ENCODE measurements at places on chromosomes 16 and 17.
A peak's percentile ranks its signal among the peaks of the same experiment; 100 is the strongest.

DNA sequence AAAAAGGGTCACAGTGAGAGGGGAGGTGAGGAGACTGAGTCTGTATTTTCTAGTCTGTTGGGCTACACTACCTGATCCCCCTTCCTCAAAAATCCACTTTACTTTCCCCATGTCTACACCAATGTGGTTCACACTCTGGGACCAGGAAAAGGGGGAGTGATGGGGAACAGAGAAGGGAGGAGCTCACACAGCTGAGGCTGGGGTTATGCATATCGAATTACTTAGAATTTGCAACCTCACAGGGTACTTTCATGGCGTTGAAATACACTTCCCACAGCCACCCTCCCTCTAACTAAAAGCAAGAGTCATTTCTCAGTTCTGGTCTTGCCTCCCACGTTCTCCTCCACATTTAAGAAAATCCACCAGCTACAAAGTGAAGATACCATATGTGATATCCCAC is 14.1 kb downstream of the MAPT start:
- DNase-seq: no peak

GRCh38 chr17:69447726-69448125 is 33.2 kb downstream of the MAP2K6 start:
- DNase-seq: no peak

- no peak for DNase-seq
Measured at GRCh38 chr16:87086156-87086555, 231.0 kb downstream of the C16orf95 start.

- DNase-seq: no peak
Measured at GRCh38 chr16:23279721-23280153, 22.4 kb upstream of the SCNN1B start.

- no peak for DNase-seq
Measured at GRCh38 chr16:6857575-6857974, 475.1 kb upstream of the RBFOX1 start.

GRCh38 chr16:970386-970765 is 408 bp downstream of the LMF1 start:
- no peak for DNase-seq

DNA sequence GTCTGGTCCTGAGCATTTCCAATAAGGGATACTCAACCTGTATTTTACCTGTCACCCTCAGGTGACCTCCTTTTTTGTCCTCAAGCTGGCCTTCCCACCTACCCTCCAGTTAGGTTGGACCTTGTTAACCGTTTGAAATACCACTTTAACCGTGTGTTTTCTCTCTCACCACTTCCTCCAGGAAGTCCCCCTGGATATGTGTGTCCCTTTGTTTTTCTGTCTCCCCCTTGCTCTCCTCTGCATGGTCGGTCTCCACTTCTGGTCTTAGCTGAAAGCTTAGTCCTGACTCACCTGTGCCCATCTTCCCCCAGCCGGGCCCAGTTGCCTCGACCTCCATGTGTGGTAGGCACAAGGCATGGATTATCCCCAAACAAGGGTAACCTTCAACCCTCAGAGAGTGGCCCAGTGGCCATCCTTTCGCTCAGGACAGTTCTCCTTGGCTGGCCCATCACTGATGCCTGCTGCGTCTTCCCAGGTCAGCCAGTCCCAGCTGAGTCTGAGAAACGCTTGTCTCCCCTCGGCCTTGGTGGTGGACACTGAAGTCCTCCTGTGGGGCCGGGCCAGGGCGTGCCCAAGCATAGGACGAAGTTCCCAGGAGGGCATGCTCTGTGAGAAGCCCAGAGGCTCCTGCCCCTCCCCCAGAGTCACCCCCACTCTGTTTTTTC is 20.0 kb downstream of the LASP1 start:
- DNase-seq: no peak

DNA sequence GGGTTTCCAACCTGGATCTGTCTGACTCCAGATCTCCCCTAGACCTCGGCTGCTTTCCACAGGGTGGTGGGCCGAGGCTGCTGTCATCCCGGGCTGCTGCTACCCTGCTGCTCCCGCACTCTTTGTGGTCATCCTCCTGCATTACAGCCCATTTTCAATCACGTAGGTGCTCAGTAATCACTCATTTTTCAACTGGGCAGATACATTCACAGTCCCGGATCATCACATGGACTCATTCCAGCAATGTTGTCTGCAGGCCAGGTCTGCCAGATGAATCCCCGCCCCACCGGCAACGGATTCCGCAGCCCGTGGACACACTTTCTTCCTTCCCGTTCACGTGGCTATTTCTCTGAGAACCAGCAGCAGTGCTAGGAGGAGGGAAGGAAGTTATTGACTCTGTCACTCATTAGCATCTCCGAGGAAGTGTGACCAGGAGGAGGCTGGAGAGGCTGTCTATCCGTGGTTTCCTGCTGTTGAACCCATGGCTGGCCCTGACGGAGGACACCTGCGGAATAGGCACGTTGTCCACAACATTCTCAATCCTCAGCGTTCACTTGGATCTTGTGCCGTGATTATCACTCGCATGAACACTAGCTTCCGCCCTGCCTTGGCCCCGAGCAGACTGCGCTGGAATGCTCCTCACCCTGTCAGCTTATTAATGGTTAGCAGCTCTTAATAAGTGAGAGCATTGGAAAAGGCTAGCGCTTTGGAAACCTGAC is 14.7 kb upstream of the ZCCHC14 start:
- DNase-seq: no peak

DNA sequence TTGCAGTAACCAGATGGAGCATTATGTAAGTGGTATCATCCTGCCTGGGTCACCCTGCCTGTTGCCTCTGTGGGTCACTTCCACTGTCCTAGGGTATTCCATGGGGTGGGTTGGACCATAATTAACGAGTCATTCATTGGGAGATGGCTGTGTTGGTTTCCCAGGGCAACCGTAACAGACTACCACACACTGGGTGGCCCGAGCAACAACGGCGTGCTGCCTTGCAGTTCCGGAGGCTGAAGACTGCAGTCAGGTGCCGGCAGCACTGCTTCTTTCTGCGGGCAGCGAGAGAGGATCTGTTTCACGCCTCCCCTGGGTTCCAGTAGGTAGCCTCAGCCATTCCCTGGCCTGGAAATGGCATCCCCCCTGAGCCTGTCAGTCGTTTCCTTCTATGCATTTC is 28.9 kb upstream of the CMIP start:
- no peak for DNase-seq

DNA sequence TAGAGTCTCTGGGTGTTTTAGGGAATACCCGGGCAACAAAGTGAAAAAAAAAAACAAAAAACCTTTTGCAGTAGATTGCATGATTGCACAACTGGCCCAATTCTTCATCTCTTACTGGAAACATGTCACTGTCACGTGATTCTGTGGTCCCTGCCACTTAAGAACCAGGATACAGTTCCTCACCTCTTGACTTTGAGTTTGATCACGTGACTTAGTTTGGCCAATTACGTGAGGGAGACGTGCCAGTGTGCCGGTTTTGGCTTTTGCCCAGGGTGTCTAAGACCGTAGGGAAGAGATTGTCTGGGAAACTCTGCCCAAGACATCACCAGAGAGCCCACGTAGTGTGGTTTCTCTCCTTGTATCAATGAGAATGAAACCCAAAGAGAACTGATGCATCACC is 88.7 kb downstream of the GRIN2A start:
- DNase-seq: no peak

DNA sequence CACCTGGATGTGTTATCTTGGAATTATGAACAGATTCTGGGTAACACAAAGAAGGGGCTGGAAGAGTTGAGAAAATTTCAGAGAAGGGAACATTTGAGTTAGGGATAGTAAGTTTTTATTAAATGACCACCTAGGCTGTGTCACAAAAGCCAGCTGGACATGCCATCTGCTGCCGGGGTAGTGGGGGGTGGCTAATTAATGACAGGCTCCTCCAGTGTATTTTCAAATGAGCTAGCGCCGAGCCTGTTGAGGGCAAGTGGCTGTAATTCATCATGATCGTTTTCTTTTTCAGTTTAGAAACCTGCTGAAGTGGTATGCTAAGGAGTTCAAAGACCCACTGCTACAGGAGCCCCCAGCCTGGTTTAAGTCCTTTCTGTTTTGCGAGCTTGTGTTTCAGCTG is 6.2 kb downstream of the TMEM97 start:
- DNase-seq: no peak

GRCh38 chr17:79925242-79925957 is 86.2 kb upstream of the CBX4 start:
- no peak for DNase-seq

- no peak for DNase-seq
Measured at GRCh38 chr17:42142371-42142896, 12.4 kb downstream of the RAB5C start.

- DNase-seq: no peak
Measured at GRCh38 chr16:55703003-55704001, 47.5 kb downstream of the SLC6A2 start.

GRCh38 chr16:28326881-28327610 is 34.7 kb downstream of the SBK1 start:
- peak; percentile 33 for DNase-seq

DNA sequence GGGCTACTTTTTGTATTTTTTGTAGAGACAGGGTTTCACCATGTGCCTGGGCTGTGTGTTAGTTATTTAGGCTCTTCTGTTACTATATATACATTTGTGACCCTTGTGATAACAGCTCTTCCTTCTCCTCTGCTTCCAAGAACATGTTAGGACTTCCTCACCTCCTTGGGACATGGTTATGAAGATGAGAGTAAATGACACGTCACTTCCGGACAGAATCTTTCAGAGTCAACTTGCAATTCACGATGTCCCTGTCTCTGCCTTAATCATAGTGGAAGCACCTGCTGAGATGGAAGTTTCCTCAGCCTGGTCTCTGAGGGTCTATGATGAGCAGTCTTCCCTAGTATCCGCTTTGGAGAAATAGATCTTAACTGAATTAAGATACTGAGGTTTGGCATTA is 42.9 kb downstream of the CCDC42 start:
- no peak for DNase-seq

GRCh38 chr17:50194140-50194933 is 7.1 kb downstream of the COL1A1 start:
- no peak for DNase-seq

- DNase-seq: no peak
Measured at GRCh38 chr17:12842936-12843335, 53.6 kb downstream of the ARHGAP44 start.

DNA sequence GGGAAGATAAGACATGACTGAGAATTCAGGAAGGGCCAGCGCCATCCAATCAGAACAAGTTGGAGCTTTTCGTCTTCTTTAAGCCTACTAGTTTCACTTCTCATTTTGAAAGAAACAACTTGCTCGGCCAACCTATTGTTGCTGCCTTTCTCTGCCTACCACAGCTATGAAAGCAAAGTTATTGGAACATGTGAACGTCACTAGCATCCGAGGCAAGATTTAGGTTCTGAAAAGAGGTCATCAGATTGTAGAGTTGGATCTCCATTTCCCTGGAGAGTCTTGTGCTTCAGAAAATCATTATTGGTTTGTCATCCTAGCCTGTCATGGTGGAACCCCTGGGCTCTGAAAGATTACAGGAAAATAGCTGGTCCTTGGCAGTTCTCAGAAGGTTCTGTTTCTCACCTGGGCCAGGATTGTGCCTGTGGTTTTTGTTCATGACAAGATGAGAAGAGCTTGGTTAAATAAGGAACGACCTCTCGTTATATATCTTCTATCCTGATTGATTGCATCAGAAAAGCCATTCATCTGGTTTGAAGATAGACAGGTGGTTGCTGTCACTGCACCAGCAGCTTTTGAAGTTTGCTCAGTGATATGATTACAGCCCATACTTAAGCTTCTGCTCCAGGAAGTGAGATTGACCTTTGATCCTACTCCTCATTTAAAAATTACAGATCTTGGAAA is 25.3 kb downstream of the CDH13 start:
- DNase-seq: no peak

- DNase-seq: no peak
Measured at GRCh38 chr17:55478971-55479370, 32.3 kb downstream of the SMIM36 start.

- DNase-seq: no peak
Measured at GRCh38 chr17:32258383-32259140, 7.1 kb upstream of the RHBDL3 start.

- no peak for DNase-seq
Measured at GRCh38 chr17:57522042-57523005, 222.8 kb downstream of the CCDC182 start.

GRCh38 chr17:78595135-78595810 is 18.1 kb upstream of the DNAH17 start:
- DNase-seq: no peak

DNA sequence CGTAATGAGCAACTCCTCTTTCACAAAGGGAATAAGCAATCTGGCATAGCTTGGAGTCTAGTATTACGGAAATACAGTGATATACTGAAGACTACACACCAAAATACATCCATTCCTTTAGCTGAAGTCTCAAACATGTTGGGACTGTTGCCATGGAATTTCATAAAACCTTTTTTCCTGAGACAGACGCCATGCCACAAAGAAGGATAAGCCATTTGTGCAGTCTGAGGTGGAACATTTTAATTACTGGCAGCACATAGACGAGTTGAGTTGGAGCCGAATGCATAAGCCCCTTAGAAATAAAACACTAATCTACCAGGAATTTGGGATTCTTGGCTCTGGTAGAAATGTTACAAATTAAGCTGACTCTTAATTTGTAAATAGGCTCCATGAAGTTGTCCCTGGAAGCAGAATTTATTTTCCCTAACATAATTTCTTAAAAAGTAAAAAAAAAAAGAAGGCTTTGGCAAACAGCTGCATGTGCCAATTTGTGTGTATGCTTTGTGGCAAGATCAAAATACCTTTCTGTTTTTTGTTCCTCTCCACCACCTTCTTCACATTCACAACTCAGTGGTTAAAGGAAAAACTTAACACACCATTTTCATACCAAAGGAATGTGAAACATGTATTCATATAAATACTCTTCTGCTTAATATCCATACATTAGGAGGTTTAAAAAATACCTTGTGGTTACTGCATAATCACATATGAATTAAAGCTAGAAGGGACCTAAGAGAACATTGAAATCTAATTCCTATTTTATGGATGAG is 25.5 kb downstream of the GRB7 start:
- no peak for DNase-seq

- no peak for DNase-seq
Measured at GRCh38 chr17:27559506-27560481, 71.2 kb upstream of the LGALS9 start.

GRCh38 chr17:74070998-74071679 is 132.3 kb upstream of the RPL38 start:
- DNase-seq: no peak

- DNase-seq: peak; percentile 61
Measured at GRCh38 chr17:32998111-32998886, 6.7 kb downstream of the SPACA3 start.

- no peak for DNase-seq
Measured at GRCh38 chr17:4721203-4722135, 9.8 kb upstream of the MED11 start.

GRCh38 chr17:70394473-70395232 is 225.3 kb downstream of the KCNJ2 start:
- no peak for DNase-seq
